ENCODE measurements at places on chromosomes 5 and 9. TPM values are rescaled to one million over a fixed set of nuclear protein-coding genes. Genes with fewer than 3 reads are reported as not detected.

DNA sequence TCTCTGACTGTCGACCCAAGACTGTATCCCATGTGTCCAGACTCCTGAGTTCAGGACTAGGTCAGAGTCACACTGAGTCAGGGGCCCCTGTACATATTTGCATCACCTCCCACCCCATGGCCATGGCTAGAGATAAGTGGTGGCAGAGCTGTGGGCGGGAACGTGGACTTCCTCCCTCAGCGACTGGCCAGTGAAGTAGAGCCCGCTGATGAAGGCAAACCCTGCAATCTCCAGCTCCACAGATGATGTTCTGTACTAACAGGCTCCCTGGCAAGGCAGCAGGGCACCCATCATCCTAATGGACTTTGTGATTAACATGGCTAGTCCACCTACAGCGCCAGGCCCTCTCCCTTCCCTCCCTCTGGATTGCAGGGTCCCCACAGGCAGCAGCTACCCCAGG, 110.5 kb upstream of the LRRTM2 start:
- H3K36me3 ChIP-seq = peaks cover 4% of the 10 kb centered on the region
- no peak overlapping the region for H3K4me3 ChIP-seq
- no peak overlapping the region for H3K27ac ChIP-seq
- peaks cover 26% of the 10 kb centered on the region for H3K4me1 ChIP-seq
- DNase-seq = no peak

DNA sequence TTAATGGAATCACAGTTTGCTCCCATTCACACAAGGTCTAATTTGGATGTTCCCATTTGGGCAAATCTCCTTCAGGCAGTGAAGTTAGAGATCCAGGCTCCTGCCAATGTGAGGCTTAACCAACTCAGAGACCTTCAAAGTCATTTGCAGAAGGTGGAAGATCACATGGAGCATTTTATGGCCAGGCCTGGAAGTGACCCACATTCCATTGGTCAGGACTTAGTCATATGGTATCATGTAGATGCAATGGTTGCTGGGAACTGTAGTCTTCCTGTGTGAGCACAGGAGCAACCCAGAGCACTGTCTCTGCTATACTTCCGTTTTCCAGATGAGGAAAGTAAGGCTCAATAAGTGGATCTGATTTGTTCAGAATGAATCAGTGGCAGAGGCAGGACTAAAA, 292.7 kb upstream of the SMARCA2 start:
- no peak for DNase-seq
- no peak overlapping the region for H3K4me3 ChIP-seq
- no peaks in the 10 kb centered on the region for H3K27me3 ChIP-seq

GRCh38 chr9:86282979-86283535, 719 bp upstream of the ISCA1 start:
- no peaks in the 10 kb centered on the region for H3K27me3 ChIP-seq
- H3K27ac ChIP-seq = peak overlapping the region; percentile 97
- H3K4me1 ChIP-seq = peaks cover 32% of the 10 kb centered on the region
- no peak for DNase-seq

The PFN3 gene
- total RNA-seq = not detected

- no peak overlapping the region for H3K4me3 ChIP-seq
- DNase-seq = no peak
- peaks cover 5% of the 10 kb centered on the region for H3K27me3 ChIP-seq
- no peak overlapping the region for H3K27ac ChIP-seq
- H3K4me1 ChIP-seq = peaks cover 32% of the 10 kb centered on the region
Measured at GRCh38 chr5:169805937-169806700, 169.0 kb downstream of the DOCK2 start.

DNA sequence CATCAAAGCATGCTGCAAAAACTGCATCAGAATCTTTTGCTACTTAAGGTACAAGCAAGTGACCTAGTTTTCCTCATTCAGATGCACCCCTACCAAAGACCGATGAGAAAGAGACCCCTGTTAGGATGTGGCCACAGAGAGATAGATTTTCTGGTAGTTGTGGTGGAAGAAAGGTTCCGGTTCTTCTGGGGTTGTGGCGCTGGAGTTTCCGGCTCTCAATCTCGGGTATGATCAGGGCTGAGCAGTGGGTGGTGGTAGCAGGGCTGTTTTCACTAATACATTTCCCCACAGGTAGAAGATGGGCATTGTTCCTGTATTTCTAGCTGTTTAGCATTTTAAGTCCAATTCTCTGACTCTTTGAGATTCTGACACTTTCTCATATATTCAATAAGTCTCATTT, 58.4 kb downstream of the PCSK1 start:
- no peak overlapping the region for H3K4me3 ChIP-seq
- no peak for DNase-seq
- no peaks in the 10 kb centered on the region for H3K4me1 ChIP-seq
- peaks cover 24% of the 10 kb centered on the region for H3K27me3 ChIP-seq

DNA sequence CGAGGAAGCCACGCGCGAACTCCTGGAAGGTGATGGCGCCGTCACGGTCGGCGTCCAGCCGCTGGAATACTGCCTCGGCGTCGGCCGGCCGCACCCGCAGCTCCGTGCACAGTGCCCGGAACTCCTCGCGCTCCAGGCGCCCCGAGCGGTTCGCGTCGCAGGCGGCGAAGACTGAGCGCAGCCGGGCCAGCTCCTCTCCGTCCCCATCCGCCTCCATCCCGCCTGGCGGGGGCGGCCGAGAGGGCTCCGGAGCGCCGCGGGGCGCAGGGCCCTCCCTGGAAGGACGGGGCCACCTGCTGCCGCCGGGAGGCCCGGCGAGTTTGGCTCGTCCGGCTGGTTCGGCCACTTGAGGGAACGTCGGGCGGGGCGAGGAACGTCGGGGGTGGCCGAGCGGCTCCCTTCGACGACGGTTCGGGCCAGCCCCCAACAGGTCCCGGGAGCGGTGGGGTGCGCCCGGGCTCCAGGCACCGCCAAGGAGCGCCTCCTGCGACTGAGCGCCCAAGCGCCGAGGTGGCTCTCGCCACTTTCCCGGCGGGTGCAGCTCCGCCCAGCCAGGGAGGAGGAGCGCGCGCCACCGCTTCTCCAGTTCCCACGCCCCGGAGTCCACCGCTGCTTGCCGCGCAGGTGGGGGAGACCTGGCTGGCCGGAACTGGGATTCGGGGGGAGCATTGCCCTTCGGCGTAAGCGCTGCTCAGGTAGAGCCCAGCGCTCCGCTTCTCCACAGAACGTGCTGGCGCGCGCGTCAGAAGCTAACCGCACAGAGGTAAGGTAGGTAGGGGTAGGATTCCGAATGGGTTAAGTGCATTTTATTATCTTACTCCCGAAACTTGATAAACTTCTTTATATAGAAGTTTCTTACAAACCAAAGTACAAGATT, at the start of gene RASEF:
RASEF (minus strand) TSS at position 492 of the 877 bp plus-strand sequence; CDS start at position 217, 275 bp downstream.
- H3K36me3 ChIP-seq = no peaks in the 10 kb centered on the region
- peak; percentile 89 for DNase-seq
- peak within 1 kb of the TSS; percentile 74 for H3K4me3 ChIP-seq
- peaks cover 36% of the 10 kb centered on the region for H3K27me3 ChIP-seq
- H3K4me1 ChIP-seq = peaks cover 20% of the 10 kb centered on the region
- H3K27ac ChIP-seq = no peak within 1 kb of the TSS

GRCh38 chr9:121786543-121786948, 135.1 kb downstream of the DAB2IP start:
- no peaks in the 10 kb centered on the region for H3K27me3 ChIP-seq
- DNase-seq = no peak
- no peak overlapping the region for H3K4me3 ChIP-seq
- no peak overlapping the region for H3K27ac ChIP-seq
- peaks cover 14% of the 10 kb centered on the region for H3K36me3 ChIP-seq
- peaks cover 10% of the 10 kb centered on the region for H3K4me1 ChIP-seq

The PCDHGB4 gene
- total RNA-seq = 12.6 TPM

DNA sequence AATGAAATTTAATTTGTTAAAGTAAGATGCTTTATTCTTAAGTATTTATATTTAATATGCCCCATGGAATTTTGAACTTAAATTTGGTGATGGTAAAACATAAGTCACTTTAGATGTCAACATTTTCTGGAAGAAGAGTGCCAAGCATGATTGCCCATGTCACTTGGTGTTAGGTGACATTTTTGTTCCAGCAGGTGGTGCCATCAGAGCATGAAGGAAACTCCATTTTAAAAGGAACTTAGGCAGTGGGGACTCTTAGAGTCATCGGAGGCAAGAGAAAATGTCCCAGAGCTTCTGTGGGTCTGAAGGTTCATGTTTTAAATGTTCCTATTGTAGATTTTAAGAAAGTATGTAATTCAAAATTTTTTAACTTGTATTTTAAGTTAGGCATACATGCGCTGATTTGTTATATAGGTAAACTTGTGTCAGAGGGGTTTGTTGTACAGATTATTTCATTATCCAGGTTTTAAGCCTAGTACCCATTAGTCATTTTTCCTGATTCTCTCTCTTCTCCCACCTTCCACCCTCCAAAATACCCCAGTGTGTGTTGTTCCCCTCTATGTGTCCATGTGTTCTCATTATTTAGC, 789.3 kb downstream of the SEMA5A start:
- H3K36me3 ChIP-seq = peaks cover 2% of the 10 kb centered on the region
- no peak overlapping the region for H3K27ac ChIP-seq
- no peak for DNase-seq
- H3K27me3 ChIP-seq = no peaks in the 10 kb centered on the region

GRCh38 chr5:145800181-145800580, 35.0 kb downstream of the PRELID2 start:
- no peaks in the 10 kb centered on the region for H3K4me1 ChIP-seq
- H3K4me3 ChIP-seq = no peak overlapping the region
- H3K27ac ChIP-seq = no peak overlapping the region
- peaks cover 3% of the 10 kb centered on the region for H3K36me3 ChIP-seq
- DNase-seq = no peak
- no peaks in the 10 kb centered on the region for H3K27me3 ChIP-seq

DNA sequence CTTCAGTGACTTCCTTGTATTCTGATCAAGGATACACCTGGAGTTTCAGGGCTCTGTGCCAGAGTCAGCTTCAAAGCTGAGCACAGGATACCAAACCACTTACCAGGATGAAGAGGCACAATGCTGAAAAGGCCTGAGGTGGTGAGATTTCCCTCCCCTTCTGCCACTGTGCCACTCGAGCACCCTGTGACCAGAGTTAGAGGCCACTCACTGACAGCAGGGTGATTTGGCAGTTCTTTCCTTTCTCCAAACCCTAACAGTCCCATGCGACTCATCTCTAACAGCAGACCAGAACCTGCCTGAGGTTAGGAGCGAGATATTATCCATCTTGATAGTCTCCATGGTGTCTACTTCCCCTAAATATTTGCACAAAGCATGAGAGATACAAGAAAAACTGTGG, 1.8 kb downstream of the PLGRKT start:
- peaks cover 10% of the 10 kb centered on the region for H3K36me3 ChIP-seq
- no peak overlapping the region for H3K27ac ChIP-seq
- H3K4me3 ChIP-seq = no peak overlapping the region
- H3K27me3 ChIP-seq = no peaks in the 10 kb centered on the region

DNA sequence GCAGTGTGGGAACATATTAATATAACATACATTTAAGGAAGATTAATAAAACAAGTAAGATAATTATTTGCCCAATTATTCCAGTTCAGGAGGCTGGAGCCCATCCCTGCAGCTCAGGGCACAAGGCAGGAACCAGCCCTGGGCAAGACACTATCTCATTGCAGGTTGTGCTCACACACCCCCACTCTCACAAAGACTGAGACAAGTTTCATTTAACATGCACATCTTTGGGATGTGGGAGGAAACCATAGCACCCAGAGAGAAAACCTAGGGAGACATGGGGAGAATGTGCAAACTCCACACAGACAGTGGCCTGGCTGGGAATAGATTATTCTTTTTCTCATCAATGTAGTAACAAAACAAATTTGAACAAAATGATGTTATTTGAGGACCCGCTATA, 279.1 kb downstream of the MCTP1 start:
- H3K27me3 ChIP-seq = peaks cover 5% of the 10 kb centered on the region
- peaks cover 5% of the 10 kb centered on the region for H3K36me3 ChIP-seq
- H3K4me3 ChIP-seq = no peak overlapping the region
- no peak for DNase-seq
- no peak overlapping the region for H3K27ac ChIP-seq

GRCh38 chr9:124286292-124286931, 28.7 kb downstream of the NEK6 start:
- H3K27me3 ChIP-seq = no peaks in the 10 kb centered on the region
- peak overlapping the region; percentile 100 for H3K27ac ChIP-seq
- peaks cover 84% of the 10 kb centered on the region for H3K4me1 ChIP-seq
- peak overlapping the region; percentile 59 for H3K4me3 ChIP-seq

DNA sequence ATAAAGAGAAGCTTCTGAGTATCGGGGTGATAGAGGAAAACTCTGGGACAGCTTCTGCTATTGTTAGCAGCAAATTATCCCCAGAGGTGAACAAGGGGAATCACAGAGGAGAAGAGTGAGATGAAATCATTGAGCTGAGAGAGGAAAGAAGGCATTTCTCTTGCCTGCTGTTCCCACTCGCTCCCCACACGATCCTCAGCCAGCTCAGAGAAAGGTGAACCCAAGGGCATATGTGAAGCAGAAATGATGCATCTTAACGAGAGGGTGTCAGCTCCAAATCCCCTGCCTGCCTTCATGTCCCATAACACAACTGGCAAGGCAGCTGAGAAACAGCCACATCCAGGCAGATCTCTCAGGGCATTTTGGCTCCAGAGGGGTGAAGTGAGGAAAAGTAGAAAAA, 111.6 kb downstream of the BRINP1 start:
- H3K4me1 ChIP-seq = no peaks in the 10 kb centered on the region
- DNase-seq = no peak
- no peak overlapping the region for H3K27ac ChIP-seq
- H3K4me3 ChIP-seq = no peak overlapping the region
- H3K36me3 ChIP-seq = no peaks in the 10 kb centered on the region

GRCh38 chr5:115661101-115661500, 35.3 kb upstream of the TMED7 start:
- H3K36me3 ChIP-seq = no peaks in the 10 kb centered on the region
- DNase-seq = no peak
- H3K4me1 ChIP-seq = peaks cover 5% of the 10 kb centered on the region
- no peak overlapping the region for H3K27ac ChIP-seq
- H3K27me3 ChIP-seq = peaks cover 3% of the 10 kb centered on the region

GRCh38 chr5:513216-514100, 10.8 kb downstream of the SLC9A3 start:
- DNase-seq = no peak
- peaks cover 2% of the 10 kb centered on the region for H3K36me3 ChIP-seq
- no peak overlapping the region for H3K4me3 ChIP-seq
- H3K4me1 ChIP-seq = no peaks in the 10 kb centered on the region
- peaks cover 50% of the 10 kb centered on the region for H3K27me3 ChIP-seq
- H3K27ac ChIP-seq = no peak overlapping the region

The TERT gene
- not detected for total RNA-seq

The ITK gene
- total RNA-seq = not detected

The IFNB1 gene
- total RNA-seq = not detected

DNA sequence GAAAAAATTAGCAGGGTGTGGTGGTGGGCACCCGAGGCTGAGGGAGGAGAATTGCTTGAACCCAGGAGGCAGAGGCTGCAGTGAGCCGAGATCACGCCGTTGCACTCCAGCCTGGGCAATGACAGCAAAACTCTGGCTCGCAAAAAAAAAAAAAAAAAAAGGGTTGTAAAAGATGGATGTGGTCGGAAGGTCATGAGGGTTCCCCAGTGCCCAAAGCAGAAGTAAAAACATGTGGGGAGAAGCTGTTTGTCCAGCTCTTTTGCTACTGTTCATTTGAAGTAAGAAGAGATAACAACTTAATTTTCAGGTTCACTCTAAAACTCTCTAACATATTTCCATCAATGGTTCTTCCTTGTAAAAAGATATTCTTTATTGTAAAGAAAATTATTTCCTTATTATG, 57.1 kb upstream of the GOLPH3 start:
- peaks cover 17% of the 10 kb centered on the region for H3K36me3 ChIP-seq
- no peaks in the 10 kb centered on the region for H3K27me3 ChIP-seq
- DNase-seq = no peak
- H3K4me3 ChIP-seq = no peak overlapping the region

The HTR1A gene
- not detected for total RNA-seq
